ENCODE measurements at places on chromosomes 4 and X.

DNA sequence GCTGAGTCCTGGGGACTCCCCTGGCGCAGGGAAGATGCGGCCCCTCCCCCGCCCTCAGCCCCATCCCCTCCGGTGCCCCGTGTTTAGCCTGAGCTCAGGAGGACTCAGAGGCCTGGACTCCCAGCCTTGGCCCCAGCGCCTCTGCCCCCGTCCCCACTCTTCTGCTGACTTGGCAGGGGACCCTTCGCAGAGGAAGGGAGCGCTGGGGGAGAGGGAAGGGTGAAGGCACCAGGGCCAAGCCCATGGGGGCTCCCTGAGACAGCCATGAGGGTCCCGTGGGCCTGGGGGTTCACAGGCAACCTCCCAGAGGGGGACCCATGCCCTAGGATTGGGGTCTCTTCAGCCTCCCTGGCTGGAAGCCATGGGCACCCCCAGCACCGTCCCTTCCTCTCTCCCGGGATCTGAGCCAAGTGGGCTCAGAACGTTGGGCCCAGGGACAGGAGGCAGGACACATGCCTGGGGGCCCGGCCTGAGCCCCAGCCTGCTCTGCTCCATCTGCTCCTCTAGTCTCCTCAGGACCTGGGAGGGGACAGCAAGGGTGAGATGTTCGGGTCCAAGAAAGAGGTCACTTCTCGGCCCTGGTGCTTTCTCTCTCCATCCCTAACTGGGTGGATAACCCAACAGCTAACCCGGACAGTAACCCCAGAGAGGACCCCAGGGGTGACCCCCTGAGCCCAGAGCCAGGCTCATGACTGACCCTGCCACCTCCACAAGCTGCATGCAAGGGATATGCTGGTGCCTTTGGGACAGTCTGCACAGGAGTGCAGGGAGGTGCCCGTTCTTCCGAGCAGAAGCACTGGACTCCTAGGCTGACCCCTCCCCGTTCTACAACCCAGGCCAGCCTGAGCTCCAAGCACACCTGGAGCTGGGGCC, 1.5 kb upstream of the CPLX1 start:
- ATAC-seq = no peak

DNA sequence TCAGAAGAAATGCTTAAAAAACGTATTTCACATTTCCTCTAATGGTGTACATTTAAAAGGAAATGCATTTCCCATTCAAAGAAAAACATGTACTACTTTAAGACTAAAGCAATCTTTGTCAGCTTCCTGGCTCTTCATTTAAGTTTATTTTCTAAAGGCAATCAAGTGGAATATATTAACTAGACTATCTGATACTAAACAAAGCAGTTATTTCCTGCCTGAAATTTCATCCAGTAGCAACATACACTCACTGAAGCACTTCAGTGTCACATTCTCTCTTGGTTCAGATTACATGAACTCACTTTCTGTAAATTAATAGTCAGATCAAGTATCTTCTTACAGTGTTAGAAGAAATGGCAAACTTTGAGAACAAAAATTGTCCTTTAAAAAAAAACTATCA, 42.5 kb downstream of the LRBA start:
- ATAC-seq = no peak

DNA sequence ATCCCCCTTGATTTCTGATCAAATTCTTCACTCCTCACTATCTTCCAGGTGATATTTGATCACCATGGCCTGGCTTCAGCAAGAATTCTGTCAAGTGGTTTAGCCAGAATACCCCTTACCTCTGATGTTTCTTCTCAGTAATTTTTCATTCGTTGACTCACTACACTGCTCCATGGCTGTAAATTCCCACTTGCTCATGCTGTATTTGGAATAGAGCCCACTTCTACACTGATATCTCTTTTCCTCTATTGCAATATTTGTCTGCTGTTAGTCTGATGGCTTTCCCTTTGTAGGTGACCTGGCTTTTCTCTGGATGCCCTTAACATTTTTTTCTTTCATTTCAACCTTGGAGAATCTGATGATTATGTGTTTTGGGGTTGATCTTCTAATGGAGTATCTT, 73.9 kb upstream of the DIPK2B start:
- no peak for ATAC-seq

- ATAC-seq = no peak
Measured at GRCh38 chr4:78131403-78131802, 74.3 kb downstream of the FRAS1 start.

DNA sequence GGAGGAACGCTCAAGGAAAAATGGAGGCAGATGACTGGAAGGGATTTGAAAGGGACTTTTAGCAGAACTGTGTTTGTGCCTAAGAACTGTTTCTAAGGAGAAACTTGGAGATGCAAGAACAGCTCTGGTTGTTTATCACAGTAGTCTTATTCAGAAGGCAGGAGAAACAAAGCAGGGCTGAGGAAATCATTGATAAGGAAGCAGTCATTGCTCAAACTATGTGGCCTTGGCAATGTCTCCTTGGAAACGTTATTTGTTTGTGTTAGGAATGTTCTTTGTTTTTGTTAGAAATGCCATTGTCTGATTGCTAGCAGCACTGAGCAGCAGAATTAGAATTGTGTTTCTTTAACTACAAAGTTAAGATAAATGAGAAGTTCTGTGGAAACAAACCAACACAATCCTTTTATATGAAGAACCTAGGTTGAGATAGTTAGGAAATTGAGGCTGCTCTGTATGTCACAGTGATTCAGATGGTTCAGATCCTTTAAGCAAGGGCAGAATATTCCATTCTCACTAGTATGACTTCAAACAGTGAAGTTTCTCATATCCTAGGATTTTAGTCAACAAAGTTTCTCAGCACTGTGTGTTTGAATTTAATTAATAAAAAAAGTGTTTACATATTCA, 1191.3 kb upstream of the IGFBP7 start:
- ATAC-seq = peak; percentile 34

DNA sequence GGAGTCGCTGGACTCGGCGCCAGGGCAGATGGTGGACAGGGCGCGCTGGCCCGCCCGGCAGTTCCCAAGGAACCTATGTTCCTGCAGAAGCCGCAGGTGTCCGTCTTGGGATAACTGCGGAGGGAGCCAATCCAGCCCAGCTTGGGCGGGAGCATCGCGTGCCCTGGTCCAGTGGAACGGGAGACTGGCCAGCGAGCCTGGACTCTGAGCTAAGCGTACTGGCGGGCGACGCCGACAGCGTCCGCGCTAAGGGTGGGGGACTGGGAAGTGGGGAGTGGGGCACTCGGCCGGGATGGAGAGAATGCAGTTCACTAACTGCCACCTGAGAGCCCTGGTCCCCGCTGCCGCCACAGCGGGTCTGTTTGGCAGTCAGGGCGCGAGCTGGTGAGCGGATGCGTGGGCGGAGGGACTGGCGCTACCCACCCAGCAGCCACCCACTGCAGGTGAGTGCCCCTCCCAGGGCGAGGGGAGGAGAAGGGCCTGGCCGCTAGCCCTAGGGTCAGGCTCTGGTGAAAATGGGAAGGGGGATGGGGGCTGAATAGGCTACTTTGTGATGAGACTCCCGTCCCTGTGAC, 1.3 kb upstream of the MAMLD1 start:
- ATAC-seq = no peak

DNA sequence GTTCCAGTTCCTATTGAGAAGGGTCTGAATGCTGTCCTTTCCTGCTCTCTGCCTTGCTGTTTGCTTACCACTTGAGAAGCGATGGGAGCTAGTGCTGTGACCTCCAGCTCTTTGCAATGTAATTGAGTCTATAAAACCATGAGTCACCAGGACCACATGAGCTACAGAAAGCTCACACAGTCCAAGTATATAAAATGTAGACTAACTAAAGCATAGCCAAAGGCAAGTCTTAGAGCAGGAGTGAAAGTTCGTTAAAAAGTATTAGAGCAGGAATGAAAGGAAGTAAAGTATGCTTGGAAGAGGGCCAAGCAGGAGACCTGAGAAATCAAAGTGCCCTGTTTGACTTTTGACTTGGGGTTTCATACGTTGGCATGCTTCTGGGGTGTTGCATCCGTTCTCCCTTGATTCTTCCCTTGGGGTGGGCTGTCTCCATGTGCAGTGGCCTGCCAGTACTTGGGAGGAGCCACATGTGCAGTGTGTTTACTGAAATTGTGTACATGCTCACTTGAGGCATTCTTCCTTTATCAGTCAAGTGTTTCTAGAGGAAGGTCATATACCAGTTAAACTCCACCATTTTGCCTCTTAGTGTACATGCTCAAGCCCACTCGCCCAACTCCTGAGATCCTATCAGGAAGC, 71.3 kb upstream of the KIT start:
- ATAC-seq = no peak

DNA sequence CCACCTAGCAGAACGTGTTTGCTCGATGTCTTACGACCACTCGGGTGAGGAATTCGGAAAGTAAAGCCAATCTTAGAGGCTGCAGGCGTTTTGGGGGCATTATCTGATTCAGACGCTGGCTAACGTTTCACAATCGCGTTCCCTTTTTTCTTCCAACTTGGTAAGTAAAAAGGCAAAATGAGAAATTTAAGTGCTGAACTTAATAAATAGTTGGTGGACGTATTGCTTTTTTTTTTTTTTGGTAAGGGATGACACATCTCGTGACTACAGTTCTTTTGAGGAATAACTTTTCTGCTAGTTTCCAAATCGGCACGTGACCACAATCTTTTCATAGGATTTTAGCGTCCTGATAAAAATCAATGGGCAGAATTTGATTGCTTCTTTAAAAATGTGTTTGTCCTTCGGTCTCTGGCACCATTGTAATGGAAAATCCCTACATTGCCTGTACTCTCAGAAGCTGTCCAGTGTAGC, 848 bp downstream of the RAB9A start:
- no peak for ATAC-seq

DNA sequence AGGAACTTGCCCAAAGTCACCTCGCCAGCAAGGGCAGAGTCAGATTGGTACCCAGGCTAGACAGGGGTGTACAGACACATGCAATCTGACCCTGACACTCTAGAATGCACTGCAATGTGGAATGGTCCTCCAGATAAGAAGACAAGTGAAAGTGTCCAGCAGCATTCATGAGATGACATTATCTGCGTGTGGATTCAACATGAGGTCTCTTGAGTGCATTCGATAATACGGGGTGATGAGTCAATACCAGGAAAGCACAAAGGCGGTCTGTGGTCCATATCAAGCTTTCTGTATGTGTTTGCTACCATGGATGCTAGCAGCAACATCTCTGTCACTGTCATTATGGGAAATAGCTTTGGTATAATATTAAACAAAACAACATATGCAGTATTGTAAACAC, 6.8 kb upstream of the XAGE3 start:
- no peak for ATAC-seq

- no peak for ATAC-seq
Measured at GRCh38 chr4:185914583-185915199, 102.7 kb upstream of the SORBS2 start.

DNA sequence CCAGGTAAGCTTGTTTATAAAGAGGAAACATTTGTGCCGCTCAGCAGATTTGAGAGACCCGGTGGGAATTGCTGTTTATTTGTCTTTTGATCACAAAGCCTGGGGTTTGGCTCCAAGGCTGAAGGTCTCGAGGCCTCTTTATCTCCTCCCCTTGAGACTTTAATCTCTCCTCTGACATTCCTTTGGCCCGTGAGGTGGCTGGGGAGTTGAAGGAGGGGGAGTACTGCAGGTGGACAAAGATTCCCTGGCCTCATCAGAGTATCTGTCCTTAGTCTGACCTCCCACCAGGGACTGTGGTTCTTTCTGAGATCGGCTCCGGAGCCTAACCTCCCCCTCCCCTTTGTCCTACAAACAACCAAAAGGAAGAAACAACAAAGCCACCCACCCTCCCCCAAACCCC, 216.5 kb downstream of the MID1IP1 start:
- ATAC-seq = no peak

GRCh38 chr4:73788411-73788810, 48.0 kb downstream of the CXCL8 start:
- no peak for ATAC-seq

DNA sequence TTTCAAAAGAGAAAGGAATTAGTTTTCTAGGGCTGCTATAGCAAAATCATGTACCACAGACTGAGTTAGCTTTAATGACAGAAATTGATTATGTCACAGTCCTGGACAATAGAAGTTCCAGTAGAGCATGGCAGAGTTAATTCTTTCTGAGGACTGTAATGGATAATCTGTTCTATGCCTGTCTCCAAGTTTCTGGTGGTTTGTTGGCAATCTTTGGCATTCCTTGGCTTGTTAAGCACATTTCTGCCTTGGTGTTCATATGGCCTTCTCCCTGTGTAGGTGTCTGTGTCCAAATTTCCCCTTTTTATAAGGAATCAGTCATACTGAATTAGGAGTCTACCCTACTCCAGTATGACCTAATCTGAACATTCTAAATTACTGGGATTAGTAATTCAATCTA, 336.1 kb upstream of the PABPC4L start:
- ATAC-seq = no peak

GRCh38 chr4:22515145-22515887, 550 bp downstream of the ADGRA3 start:
- peak; percentile 67 for ATAC-seq

GRCh38 chr4:2753436-2753835, 2.7 kb downstream of the TNIP2 start:
- no peak for ATAC-seq

- no peak for ATAC-seq
Measured at GRCh38 chrX:2766906-2767305, 15.1 kb downstream of the XG start.

GRCh38 chr4:87406462-87406861, 15.5 kb upstream of the HSD17B11 start:
- ATAC-seq = no peak

DNA sequence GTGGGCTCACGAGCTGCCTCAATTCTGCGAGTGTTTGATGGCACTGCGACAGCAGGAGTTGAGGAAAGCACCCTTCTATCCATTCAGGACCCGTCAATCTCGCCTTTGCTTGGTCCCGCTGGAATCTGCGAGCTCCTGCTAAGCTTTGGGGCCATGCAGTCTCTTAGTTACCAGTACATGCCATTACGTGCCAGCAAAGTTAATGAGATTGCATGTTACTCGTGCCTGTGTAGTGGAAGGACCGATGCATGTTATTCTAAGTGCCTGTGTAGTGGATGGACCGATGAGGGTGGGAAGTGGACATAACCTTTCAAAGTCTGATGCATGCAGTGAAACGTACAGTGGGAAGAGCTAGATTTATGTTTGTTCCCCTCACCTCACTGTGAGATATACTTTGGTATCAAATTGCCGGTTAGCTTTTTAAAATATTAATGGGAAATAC, 569 bp downstream of the RPS3A start:
- ATAC-seq = peak; percentile 10

- no peak for ATAC-seq
Measured at GRCh38 chr4:56158483-56158882, 209.7 kb downstream of the CEP135 start.

- no peak for ATAC-seq
Measured at GRCh38 chrX:20151689-20152088, 10.1 kb upstream of the EIF1AX start.
